Activated CD4-positive, alpha-beta memory T cell treated with anti-CD3 and anti-CD28 coated beads, Interleukin-2, amount 10 ng/mL, durations not matched to agents 7 days and 5 days (primary cell): ENCODE measurements at places on chromosomes 6 and 20. TPM values are rescaled to one million over a fixed set of nuclear protein-coding genes. Genes with fewer than 3 reads are reported as not detected.

The GDAP1L1 gene
- total RNA-seq, result not detected

The GPX5 gene
- total RNA-seq, result not detected

DNA sequence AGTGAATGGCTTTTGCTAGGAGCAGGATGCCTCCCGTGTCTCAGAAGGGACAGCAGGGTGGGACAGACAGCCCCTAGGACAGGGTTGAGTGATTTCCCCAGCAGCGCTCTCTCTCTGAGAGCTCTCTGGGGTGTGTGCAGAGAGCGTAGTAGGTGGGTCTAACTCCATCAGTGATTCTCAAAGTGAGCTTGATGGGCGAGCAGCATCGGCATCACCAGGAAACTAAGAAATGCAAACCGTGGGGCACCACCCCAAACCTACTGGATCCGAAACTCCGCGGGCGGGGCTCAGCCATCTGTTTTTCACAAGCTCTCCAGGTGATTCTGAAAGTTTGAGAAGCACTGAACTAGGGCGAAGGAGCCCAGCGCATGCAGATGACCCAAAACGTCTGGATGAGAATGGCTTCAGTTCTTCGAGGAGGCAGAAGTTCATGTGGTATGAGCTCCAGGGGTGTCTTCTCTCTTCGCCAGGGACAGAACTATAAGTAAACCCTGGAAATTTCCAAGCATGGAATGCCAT lies 119.6 kb upstream of the RNF24 start:
- DNase-seq, result peak; percentile 33

GRCh38 chr20:10982692-10983091 lies 308.9 kb upstream of the JAG1 start:
- no peak for DNase-seq

The BTN1A1 gene
- total RNA-seq, result not detected

The GSTA4 gene
- total RNA-seq, result 13.0 TPM

- no peak for DNase-seq
Measured at GRCh38 chr20:18615020-18615650, 27.3 kb downstream of the DTD1 start.

DNA sequence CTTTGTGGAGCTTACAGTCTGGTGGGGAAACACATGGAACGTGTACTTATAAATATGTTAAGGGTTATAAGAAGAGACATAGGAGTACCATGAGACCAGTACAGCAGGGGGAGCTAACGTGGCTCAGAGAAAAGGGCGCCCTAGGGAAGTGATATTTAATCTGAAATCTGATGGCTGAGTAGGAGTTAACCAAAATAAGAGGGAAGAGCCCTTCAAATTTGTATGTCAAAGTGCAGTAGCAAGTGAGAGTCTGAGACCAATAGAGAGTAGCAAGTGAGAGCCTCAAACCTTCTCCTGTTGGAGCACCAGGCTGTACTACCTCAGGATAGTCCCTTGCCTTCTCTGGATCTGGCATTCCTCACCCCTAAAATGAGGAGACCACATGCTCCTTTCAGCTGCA lies 6.1 kb upstream of the PKIG start:
- no peak for DNase-seq

GRCh38 chr6:40610229-40610628 lies 23.1 kb upstream of the LRFN2 start:
- DNase-seq, result no peak

DNA sequence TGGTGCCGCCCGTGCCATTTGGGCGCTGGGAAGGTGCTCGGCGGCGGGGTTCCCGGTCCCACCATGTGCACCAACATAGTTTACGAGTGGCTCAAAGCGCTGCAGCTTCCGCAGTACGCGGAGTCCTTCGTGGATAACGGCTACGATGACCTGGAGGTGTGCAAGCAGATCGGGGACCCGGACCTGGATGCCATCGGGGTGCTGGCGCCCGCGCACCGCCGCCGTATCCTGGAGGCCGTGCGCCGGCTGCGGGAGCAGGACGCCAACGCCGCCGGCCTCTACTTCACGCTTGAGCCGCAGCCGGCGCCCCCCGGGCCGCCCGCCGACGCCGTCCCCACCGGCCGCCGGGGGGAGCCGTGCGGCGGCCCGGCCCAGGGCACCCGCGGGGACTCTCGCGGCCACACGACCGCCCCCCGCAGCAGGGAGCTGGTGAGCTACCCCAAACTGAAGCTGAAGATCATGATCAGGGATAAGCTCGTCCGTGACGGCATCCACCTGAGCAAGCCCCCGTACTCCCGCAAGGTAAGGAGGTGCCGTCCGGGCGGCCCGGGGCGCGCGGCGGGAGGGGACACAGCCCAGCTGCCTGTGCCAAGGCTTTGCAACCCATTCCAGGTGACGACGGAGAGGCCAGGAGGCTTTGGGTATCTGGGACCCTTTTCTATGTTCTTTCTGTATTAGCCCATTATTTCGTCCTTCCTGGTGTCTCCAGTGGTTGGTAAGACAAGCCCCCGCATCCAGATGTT lies 547 bp downstream of the SAMD5 start:
- no peak for DNase-seq

- DNase-seq, result no peak
Measured at GRCh38 chr6:135158397-135158796, 22.7 kb upstream of the MYB start.

The RAMACL gene
- total RNA-seq, result 0.23 TPM

DNA sequence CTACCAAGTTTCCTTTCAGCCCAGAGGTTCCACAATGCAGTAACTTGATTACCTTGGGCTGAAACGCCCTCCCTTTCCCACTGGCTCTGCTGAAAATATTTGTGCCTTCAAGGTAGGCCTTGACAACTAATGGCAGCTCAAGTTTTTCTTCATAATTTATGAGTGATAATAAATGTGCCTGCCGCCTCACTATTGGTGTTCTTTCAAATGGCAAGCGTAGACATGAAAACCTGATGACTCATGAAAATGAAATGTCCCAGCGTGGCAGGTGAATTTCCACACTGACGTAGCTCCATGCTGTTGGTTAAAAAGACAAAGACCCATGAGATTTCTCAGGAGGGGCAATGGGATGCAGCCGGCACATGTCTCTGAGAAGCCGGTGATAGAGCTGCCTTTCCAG lies 107.2 kb upstream of the GGTLC1 start:
- DNase-seq, result no peak

The IMPG1 gene
- total RNA-seq, result not detected

The WFDC12 gene
- total RNA-seq, result not detected

The DDX39B gene
- 427 TPM for total RNA-seq

DNA sequence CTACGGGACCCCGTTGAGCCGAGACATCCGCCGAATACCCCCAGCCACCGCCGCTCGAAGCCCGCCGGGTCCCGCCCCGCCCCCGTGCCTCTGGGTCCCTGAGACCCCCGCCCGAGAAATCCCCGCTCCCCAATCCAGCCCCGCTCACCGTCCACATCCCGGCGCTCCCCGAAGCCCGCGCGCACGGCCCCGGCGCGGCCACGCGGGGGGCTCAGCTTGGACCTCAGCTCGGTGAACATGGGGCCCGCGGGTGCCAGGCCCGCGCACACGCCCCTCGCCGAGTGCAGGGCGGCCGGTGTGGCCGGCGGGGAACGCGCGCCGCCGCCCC lies 249 bp downstream of the SAMD10 start:
- DNase-seq, result no peak

DNA sequence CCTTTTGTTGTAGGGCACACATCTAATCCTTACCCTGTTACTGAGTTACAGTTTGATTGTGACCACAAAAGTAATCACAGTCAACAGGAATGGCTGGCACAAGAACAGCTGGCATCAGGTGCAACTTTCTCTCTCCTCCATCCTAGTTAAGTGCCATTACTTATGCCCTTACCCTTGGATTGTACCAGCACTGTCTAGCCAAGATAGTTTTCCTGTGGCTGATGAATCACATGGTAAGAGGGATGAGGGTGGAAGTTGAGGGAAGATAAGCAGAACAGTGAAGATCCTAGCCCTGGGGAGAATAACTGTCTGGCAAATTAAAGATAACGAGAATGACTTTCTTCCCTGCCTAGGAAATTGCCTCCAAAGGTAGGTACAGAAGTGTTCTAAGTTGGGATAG lies 42.0 kb downstream of the RNF217 start:
- no peak for DNase-seq

The CPNE5 gene
- total RNA-seq, result 4.0 TPM

DNA sequence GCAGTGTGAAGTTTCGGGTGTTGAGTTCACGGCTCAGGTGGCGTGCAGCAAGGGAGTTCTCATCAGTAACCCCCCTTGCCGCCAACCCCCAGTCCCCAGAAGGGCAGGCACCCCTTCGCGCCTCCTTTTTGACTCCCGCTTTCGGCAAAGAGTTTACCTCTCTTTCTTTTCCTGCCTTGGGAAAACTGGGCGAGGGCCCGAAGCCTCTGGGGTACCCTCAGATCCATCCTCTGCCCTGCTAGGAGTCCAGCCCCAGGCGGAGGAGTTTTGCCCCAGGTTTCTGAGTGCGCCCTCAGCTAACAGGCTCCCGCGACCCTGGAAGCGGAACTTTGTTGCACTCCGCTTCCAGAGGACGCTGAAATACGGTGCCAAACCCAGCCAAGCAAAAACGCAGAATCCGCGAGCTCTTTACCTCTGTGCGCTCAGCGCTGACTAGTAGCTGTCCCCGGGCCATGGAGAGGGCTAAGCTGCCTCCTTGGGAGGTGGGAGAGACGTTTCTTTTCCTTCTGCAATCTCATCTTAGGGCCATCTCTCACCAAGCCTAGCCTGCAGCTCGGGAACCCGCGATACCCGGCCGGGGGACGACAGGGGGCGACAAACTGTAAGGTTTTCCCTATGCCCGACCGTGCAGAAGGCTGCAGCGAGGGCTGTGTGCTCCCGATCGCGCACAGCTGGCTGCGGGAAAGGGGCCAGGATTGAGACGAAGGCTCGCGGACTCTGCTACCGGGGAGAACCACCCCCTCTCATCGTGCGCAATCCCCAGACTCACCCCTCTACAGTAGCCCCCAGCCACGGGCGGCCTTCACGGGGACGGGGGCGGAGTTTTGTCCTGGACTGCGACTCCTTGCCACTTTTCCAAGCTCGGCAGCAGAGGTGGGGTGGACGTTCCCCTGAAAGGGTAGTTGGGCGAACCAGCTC lies 2.7 kb upstream of the PAX1 start:
- peak; percentile 37 for DNase-seq

GRCh38 chr6:82761674-82762345 lies 303.8 kb downstream of the UBE3D start:
- DNase-seq, result no peak

The NRSN1 gene
- total RNA-seq, result not detected

The ADAM33 gene
- total RNA-seq, result not detected

The NR2E1 gene
- not detected for total RNA-seq

The EYA4 gene
- total RNA-seq, result not detected

GRCh38 chr20:12581644-12582289 lies 427.0 kb upstream of the SPTLC3 start:
- no peak for DNase-seq

DNA sequence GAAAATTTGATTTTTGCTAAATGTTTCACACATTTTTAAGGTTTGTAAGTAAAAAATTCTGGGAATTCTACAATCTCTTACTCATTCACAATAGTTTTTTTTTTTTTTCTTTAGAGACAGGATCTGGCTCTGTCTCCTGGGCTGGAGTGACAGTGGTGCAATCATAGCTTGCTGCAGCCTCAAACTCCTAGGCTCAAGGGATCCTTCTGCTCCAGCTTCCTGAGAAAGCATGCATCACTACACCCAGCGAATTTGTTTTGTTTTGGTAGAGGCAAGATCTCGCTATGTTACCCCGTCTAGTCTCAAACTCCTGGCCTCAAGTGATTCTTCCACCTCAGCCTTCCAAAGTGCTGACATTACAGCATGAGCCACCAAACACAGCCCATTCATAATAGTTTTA lies 232.8 kb downstream of the GJA1 start:
- DNase-seq, result no peak
